Renal cortical epithelial cell (primary cell): ENCODE measurements at places on chromosomes 1 and 21.

DNA sequence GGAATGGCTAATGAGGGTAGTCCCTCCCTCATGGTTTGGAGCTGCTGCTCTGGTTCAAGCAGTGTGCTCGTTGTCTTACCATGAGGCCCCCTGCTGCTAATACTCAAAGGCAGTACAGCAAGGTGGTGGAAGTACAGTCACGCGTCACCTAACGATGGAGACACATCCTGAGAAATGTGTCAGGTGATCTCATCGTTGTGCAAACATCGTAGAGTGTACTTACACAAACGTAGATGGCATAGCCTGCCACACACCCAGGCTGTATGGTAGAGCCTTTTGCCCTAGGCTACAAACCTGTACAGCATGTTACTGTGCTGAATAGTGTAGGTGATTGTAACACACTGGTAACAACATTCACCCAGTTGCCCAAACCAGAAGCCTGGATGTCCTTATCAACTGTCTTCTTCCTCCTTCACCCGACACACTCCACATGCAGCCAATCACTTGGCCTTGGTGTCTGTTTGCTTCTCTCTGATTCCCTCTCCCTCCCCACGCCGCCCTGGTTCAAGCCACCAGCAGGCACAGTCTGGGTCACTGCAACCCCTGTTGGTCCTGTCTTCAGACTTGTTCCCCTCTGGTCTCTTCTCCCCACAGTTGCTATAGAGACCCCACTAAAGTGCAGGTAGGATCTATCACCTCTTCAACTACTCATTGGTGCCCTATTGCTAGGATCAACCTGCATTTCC, 6.0 kb upstream of the KCNA2 start:
- no peak for DNase-seq

DNA sequence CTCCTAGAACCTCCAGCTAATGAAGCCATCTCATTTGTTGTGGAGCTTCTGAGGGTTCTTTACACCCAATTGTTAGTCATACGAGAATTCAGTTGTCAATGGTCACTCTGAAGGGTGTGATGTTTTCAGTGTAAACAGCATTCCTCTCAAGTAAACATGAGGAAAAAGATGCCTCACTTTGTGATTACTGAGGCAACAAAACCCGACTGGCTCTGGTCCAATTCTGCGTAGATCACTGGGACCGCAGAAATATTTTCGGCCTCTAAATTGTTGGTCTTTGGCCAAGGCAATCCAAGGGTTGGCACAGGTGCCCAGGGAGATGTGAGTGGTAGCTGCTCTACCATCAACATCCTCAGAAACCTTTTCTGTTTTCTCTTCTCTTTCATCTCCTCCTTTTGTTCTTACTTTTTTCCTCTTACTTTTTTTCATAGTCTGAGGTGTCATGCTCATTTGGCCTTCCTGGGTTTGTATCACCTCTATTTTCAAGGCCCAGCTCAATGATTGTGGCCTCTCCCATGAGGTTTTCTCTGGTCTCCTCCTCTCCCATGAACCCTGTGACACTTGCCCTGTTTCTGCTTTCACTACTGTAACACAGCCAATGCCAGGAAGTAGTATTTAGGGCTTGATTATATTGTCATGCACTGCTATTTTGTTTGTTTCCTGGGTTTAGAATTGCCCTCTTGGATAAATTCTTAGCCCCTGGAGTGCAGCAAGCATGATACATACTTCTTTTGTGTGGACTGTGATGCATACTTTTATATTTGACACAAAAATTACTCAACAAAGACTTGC, 221.9 kb downstream of the TNR start:
- DNase-seq = peak; percentile 53

DNA sequence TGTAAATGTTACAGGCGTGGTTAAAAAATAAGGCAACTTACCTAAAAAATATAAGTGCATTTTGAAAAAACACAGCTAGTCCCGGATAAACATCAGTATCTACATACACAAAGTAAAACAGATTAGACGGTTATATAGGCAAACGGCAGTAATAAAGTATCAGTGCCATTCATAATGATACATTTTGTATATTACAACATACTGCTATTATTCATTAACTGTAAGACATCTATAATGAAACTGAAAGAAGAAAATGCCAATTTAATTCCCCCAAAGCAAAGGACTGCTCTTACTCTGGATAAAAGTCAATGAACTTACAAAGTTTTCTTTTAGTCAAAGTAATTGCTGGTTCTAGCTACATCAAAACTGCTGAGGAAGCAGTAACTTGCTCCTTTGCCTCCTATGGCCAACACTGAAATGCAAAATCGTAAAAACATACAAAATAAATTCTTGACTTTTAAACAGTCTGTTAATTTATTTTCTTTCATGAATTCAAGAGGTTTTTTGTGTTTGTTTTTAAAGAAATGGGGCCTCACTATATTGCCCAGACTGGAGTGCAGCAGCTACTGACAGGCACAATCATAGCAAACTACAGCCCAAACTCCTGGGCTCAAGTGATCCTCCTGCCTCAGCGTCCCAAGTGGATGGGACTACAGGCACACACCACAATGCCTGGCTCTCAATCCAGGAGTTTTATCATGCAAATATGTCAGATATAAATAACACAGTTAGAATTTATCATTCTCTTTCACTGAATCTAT, 23.9 kb downstream of the TMEM50B start:
- no peak for DNase-seq

- no peak for DNase-seq
Measured at GRCh38 chr1:220224611-220225124, 47.6 kb downstream of the RAB3GAP2 start.

GRCh38 chr1:201525193-201525778, 13.6 kb upstream of the NAV1 start:
- DNase-seq = no peak

GRCh38 chr21:38807441-38807871, 1.7 kb downstream of the ETS2 start:
- no peak for DNase-seq

DNA sequence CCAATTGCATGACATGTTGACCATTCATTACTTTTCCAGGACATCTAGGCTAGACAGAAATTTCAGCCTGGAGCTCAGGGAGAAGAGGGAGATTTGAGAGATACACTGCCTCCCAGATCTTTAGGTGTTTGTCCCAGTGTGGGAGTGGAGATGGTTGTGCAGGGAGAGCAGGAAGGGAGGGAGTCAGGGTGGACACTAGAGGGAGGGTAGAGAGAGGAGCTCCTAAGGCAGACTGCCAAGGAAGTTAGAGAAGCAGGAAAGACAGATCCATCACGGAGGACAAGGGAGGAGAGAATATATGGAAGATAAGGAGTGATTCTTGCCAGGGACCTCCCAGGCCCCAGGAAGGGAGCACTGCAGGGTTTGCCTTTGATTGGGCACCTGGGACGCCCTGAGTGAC, 8.7 kb downstream of the CDCA8 start:
- no peak for DNase-seq
